ENCODE measurements at places on chromosomes 16 and 17.

DNA sequence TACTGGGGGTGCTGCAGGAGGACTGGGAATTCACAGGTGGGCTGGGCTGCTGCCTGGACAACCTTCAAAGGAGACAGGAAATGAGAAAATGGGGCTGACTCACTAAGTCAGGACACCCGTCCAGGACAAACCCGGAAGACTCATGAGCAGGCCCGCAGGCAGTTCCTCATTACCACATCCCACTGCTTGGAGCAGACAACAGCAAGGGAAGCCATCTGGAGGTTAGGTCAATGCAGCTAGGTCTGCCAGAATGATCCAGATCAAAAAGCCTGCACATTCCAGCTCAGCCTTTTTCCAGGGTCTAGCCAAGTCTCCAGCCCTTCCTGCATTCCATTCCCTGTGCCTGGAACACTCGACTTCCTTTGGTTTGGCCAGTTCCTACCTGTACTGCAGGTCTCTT lies 536.5 kb upstream of the CDH11 start:
- no peak for DNase-seq

DNA sequence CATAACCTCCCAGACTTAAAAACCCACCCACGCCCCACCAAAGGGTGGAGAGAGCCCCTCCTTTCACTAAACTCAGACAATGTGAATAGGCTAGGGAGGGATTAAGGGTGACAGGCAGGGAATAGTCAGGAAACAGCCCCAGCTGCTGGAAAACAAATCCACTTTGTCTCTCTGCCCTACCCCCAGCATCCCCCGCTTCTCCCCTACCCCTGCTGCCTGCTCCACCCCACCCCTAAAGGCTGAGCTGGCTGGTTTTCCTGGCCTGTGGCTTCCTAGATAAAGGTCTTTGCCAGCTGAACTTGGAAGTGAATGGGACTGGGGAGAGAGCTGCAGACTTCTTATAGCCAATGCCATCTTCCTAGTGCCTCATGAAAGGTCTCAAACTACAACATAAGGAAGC lies 15.0 kb downstream of the CAVIN1 start:
- no peak for DNase-seq

DNA sequence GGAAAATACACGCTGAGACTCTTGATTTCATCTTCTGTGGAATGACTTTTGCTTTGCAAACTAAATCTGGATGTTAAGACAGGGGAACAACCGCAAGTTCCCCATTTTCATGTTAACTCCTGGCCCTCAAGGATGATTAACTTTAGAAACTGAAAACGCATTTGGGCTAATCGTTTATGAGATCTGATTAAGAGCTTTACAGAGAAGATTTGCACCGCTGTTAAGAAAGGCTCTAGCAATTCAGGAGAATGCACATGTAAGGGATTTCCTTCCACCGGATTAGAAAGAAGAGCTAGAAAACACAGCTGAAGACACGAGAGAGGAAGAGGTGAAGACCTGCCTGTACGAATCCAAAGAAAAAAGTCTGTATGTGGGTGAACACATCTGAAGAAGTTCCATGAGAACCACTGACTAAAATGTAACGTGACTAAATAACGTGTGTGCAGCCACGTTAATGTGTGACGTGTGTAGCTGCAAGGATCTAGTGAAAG lies 106.4 kb downstream of the YPEL2 start:
- DNase-seq: no peak

GRCh38 chr17:80901319-80901718 lies 90.3 kb upstream of the CHMP6 start:
- no peak for DNase-seq

- no peak for DNase-seq
Observed at GRCh38 chr16:12390644-12391043, 413.0 kb downstream of the CPPED1 start.

GRCh38 chr16:53121661-53122060 lies 66.9 kb downstream of the CHD9 start:
- no peak for DNase-seq

DNA sequence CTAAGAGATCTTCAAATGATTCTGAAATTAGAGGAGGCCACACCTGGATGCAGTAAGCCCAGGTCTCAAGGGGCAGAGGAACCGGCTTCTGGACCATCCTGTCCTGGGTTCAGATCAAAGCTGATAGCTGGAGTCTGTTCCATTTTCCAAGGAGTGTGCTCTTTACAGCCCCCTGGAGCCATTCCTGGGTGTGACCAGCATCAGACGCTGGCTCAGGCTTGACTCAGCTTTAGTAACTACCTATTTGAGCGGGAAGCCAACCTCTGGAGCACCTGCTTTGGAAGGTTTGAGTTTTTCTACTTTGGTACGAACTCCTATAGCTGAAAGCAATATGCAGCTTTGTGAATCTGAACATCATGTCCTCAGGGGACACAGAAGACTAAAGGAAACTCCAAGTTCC lies 12.9 kb upstream of the BBS2 start:
- no peak for DNase-seq

DNA sequence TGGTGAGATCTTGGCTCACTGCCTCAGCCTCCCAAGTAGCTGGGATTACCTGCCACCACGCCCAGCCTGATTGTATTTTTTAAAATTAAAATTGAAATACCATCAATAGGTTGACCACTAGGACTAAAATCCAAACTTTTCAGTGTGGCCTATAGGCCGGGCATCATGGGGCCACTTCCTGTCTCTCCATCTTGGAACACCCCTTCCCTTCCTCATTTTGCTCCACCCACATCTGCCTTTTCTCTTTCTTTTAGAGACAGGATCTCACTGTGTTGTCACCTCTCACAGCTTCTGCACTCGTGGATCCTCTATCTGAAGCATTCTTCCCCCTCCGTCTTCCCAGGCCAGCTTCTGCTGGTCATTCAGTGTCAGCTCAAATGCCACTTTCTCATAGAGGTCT lies 57.0 kb downstream of the BMERB1 start:
- no peak for DNase-seq

- DNase-seq: no peak
Observed at GRCh38 chr17:81494626-81495377, 17.8 kb downstream of the ACTG1 start.

DNA sequence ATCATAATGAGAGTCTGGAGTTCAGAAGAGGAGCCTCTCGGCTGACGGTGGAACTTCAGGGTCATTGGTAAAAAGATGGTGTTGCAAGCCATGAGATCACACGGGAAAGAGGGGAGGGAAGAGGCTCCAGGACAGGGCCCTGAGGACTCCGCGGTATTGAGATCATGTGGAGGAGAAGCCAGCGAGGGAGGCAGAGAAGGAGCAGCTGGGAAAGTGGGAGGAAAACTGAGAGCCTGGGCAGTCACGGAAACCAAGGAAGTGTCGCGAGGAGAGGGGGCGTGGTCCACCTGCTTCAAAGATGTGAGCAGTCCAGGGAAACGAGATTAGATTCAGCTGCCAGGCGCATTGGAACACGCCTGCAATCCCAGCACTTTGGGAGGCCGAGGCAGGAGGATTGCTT lies 27.7 kb upstream of the SBK1 start:
- DNase-seq: no peak

DNA sequence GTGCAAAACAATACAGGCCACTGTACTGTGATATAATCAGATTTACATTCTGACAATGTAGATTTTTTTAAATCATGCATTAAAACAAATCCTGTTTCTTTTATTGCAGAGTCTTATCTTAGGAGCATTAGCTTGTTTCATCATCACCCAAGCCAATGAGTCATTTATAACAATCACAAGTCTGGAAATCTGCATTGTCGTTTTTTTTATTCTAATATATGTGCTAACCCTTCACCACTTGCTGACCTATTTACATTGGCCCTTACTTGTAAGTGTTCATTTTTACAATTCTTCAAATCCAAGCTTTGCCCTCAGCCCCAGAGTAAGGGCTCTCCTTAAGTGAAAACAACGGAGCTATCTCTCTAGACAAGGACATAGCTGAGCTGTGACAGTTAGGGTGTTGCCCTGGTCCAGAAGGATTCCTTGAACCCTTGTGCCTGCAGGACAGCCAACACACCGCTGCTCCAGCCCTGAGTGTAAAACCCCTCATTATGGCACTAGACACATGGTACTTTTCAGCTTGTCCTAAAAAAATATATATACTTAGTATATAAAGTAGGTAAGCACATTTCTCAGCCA lies 3.7 kb downstream of the CMTM1 start:
- DNase-seq: no peak

- DNase-seq: no peak
Observed at GRCh38 chr17:21463779-21464407, 87.7 kb downstream of the KCNJ12 start.

GRCh38 chr16:2786061-2786825 lies 1.1 kb downstream of the PRSS33 start:
- DNase-seq: no peak

- no peak for DNase-seq
Observed at GRCh38 chr17:49483599-49484509, 11.2 kb upstream of the NGFR start.

GRCh38 chr17:77118251-77118928 lies 22.4 kb upstream of the SEC14L1 start:
- no peak for DNase-seq

DNA sequence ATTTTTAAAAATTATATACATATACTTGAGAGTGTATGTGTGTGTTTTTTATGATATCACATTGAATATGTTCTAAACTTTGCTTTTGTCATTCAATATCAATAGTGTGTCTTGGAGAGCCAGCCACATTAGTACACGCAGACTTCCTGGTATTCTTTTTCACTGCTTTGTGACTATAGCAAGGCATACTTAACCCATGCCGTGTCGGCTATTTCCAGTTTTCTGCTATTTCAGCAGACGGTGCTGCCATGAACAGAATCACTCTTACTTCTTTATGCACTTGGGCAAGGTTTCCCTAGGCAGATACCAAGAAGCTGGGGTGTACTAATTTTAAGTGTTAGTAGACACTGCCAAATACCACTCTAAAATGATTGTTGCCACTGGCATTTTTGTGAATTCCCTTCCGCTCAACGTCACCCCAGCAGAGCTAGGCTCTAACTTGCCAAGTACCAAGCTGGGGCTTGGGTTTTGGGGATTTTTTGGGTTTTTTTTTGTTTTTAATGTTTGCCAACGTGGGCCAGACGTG lies 134.9 kb downstream of the SOCS1 start:
- no peak for DNase-seq

DNA sequence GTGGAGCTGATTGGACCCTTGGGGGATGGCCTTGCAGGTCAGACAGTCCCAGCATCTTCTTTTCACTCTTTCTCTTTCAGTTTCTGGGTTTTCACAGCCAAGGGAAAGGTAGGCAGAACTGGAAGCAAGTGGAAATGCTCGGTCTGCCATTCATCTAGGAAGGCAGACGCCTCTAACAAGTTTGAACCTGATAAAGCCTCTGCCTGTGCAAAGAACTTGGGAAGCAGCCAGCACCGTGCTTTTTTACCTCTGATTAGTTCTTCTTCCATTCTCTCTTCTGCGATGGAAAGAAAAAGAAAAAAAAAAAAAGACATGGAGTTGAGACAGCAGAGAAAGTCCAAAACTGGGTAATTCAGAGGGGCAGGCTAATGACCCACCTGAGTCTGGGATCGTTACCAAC lies 997.8 kb upstream of the EEF2KMT start:
- no peak for DNase-seq

GRCh38 chr17:59331929-59332748 lies 684 bp downstream of the YPEL2 start:
- DNase-seq: peak; percentile 18

GRCh38 chr17:3641717-3642486 lies 5.3 kb downstream of the CTNS start:
- no peak for DNase-seq

DNA sequence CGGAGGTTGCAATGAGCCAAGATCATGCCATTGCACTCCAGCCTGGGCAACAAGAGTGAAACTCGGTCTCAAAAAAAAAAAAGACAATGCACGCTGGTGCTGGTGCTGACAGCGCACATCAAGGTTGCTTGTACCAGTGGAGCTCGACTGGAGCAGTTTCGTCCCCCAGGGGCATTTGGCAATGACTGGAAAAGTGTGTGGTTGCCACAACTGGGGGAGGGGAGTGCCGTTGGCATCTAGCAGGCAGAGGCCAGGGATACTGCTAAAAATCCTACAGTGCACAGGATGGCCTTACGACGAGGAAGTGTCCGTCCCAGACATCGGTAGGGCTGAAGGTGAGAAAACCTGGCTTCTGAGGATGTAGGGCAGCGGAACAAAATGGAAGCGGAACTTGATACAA lies 2.4 kb downstream of the MEAK7 start:
- DNase-seq: no peak

DNA sequence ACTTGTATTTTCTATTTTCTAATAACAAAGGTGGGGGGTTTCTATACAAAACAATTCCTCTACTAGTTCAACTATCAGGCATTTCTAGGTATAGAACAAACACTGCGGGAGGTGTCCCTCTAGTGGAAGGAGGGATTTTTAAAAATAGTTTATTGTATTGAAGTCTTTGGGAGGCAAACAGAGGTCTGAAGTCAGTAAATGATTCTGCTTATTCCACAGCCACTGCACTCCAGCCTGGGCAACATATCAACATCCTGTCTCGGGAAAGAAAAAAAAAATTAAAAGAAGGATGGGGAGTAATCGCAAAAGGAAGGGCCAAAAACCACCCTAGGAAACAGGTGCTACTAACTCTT lies 648 bp upstream of the ERCC4 start:
- DNase-seq: peak; percentile 62

DNA sequence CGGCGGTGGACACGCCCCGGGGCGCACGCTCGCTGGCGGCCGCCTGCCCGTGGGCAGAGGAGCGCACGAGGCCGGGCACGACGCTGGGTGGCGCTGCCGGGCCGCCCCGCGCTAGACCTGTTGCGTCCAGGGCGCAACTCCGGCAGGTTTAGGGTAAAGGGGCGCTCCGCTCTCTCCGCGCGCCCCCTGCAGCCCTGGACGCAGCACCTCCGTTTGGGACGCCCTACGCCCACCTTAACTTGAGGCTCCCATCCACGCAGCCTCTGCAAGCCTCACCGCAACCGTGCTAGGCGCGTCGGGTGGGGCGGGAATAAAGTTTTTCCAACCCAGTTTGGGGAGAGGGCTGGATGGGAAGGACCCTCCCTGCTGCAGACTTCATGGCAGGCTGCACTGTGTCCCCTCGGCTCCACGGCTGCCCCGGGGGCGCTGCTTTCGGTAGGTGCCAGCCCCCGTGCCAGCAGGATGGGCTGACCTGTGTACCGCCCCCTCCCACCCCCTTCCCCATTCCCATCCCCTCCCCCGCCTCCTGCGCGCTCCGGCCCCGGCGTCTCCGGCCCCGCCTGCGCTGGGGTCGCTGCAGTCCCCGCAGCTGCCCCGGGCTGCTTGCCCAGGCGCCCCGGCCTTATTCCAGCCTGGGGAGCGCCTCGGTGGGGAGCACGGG lies at the start of gene SYT17:
SYT17 (plus strand) TSS at position 531 of the 661 bp plus-strand sequence. CDS start 407 bp downstream, outside the sequence.
- DNase-seq: peak; percentile 3

GRCh38 chr17:21394265-21394664 lies 18.1 kb downstream of the KCNJ12 start:
- DNase-seq: no peak

DNA sequence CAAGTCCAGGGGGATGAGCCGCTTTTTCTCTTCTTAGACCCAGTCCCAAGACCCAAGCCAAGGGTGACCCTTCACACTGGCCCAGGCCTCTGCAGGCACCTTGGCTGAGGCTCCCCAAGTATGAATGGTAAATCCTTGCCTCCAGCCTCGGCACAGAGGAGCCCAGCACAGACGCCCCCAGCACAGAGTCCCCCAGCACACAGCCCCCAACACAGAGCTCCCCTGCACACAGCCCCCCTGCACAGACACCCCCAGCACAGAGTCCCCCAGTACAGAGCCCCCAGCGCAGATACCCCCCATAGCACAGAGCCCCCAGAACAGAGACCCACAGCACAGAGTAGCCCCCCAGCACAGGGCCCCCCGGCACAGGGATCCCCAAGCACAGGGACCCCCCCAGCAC lies 1.0 kb upstream of the MCRIP2 start:
- DNase-seq: no peak
